ENCODE measurements at places on chromosomes 6 and 20.

DNA sequence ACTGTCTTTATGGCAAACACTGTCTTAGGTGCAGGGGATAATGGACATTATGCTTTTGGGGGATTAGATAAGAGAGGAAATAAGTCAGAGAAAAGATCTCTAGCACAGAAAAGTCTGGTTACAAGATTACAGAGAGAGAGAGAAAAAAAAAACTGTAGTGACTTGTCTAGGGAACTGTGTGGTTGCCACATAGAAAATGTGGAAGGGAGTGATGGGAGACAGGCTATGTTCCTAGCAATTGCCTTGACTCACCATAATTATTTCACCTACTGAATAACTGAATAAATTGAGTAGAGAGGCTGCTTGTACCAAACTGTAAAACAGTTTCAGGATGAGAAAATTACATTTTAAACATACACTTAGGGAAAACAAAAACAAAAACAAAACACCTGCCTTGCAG is 229.7 kb downstream of the LAMA2 start:
- no peak for DNase-seq

- no peak for DNase-seq
Observed at GRCh38 chr6:152338335-152339125, 298.6 kb downstream of the SYNE1 start.

- DNase-seq: no peak
Observed at GRCh38 chr20:9147547-9148024, 78.7 kb downstream of the PLCB4 start.

- no peak for DNase-seq
Observed at GRCh38 chr20:4064144-4064909, 49.0 kb upstream of the RNF24 start.

- DNase-seq: no peak
Observed at GRCh38 chr6:134535831-134536230, 217.9 kb upstream of the SGK1 start.

GRCh38 chr6:53461041-53461656 is 83.8 kb downstream of the GCLC start:
- no peak for DNase-seq

DNA sequence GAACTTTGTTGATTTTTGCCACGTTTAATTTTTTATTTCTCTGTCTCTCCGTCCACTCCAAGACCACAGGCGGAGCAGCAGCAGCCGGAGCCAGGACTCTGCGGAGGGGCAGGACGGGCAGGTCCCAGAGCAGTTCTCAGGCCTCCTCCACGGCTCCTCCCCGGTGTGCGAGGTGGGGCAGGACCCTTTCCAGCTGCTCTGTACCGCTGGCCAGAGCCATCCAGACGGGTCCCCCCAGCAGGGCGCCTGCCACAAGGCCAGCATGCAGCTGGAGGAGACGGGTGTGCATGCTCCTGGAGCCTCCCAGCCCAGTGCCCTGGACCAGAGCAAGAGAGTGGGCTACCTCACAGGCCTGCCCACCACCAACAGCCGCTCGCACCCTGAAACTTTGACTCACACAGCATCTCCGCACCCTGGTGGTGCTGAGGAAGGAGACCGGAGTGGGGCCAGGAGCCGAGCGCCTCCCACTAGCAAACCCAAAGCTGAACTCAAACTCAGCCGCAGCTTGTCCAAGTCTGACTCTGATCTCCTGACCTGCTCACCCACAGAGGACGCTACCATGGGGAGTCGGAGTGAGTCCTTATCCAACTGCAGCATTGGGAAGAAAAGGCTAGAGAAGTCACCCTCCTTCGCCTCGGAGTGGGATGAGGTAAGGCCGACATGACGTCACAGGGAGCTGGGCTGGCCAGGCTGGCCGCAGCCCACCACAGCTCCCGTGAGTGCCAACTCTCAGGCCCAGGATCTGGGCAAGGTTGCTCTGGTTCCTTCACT is 123.5 kb downstream of the TCP11 start:
- no peak for DNase-seq

GRCh38 chr20:4905613-4906012 is 95.7 kb downstream of the SLC23A2 start:
- no peak for DNase-seq

GRCh38 chr6:142276256-142276655 is 25.6 kb upstream of the ADGRG6 start:
- no peak for DNase-seq

- no peak for DNase-seq
Observed at GRCh38 chr20:90651-91050, 3.2 kb downstream of the DEFB125 start.

DNA sequence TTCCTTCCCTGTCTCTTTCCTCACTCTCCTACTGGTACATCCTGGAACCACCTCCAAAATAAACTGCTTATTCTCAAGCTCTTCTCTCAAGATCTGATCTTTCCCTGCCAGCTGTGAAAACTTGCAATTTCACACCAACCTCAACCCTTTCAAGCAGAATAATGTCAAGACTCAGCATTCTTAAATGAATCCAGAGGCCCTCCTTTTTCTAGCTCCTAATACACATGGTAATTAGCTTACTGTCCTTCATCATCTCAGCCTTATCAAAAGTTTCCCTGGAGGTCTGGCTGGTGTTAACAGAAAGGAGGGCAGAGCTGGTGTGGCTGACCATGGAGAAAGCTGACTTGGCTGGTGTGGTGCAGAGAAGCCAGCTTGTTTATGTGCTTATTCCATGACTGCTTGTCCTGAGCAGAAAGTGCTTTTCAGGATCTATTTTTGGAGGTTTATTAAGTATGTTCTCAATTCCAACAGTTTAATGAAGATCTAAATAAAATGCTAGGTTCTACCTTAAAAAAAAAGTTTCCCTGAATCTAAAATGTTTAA is 50.5 kb downstream of the CFAP61 start:
- DNase-seq: no peak

DNA sequence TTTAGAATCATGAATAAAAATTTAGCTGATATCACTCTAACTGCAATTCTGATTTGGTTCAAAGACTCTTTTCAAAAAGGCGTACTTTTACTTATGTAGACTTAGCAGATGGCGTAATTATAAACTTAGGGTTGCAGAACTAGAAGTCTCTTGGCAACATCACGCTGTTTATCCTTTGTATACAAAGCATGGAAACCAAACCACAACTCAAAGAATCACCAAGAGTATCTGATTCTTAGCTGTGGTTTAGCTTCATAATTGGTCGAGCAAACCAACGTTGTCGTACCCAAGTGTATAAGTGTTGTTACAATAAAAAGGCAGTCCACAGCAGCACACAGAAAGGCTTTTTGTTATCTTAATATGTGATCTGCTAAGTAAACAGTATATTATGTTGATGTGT is 18.2 kb downstream of the STMND1 start:
- no peak for DNase-seq

DNA sequence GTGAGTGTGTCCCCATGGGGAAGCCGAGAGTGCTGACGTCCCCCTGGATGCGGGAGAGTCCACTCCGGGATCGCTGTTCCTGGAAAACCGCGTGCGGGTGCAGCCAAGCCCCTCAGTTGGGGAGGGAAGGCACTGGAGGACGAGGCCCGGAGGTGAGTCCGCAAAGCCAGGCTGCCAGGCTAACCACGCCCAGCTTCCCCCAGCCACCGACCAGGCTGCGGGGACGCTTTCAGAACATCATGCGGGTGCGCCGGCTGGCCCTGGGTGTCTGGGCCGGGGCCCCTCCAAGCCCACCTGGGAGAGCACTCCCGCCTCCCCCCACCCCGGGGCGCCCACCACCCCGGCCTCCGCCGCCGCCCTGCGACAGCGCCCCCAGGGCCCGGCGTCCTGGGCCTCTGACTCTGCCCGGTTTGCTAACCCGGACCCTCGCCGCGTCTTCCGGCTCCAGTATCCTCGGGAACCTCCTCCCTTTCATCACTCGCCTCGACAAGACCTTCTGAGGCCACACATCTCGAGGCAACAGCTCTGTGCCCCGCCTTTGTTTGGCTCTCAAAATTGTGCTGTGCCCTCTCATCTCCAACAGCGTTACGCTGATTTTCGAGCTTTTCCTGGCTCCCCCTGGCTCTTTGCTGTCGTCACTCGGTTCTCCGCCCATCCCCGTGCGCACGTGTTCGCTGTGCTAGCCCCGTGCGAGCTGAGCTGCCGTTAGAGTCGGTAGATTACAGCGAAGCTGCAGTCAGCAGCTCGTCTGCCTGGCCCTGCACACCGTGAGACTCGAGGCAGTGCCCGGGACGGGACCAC is 47.1 kb upstream of the ENTPD6 start:
- no peak for DNase-seq

- DNase-seq: no peak
Observed at GRCh38 chr6:116737004-116737403, 28.5 kb downstream of the FAM162B start.

GRCh38 chr6:99467509-99468106 is 42.5 kb upstream of the PNISR start:
- no peak for DNase-seq

DNA sequence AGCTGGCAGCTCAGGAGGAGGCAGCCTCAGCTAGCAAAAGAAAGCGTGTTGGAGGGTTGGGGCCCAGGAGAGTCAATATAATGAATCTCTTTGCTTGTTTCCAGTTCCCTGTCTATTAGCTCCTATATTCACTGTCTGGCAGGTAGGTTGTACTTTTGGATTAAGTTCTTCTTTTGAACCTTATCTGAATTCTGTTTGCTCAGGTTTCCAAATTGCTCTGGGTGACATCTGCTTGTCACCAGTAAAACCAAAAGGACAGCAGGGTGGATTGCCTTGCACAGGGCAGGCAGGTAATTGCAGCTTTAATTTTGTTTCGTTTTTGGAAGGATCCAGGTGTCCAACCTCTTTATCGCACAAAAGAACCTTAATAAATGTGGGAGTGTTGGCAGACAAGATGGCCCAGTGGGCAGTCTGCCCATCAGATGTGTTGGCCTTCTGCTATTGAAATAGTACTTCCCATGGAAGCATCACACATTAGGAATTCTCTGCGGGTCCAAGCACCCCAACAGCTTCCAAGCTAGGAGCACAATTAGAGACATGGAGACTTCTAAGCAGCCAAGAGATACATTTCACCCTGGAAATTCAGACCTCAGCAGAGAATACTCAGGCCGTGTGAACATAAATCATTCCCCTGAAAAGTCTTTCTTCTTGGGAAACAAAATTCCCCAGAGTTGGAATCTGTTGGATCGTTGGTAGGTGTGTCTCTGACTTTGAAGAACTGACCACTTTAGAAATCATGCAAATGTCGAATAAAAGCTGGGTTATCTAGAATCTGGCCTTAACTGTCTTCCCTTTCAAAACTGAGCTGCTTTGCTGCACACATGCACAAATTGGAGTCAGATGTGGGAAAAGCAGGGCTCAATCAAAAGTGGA is 286.9 kb upstream of the BMP2 start:
- no peak for DNase-seq

GRCh38 chr20:23146857-23147637 is 60.9 kb upstream of the CD93 start:
- no peak for DNase-seq

DNA sequence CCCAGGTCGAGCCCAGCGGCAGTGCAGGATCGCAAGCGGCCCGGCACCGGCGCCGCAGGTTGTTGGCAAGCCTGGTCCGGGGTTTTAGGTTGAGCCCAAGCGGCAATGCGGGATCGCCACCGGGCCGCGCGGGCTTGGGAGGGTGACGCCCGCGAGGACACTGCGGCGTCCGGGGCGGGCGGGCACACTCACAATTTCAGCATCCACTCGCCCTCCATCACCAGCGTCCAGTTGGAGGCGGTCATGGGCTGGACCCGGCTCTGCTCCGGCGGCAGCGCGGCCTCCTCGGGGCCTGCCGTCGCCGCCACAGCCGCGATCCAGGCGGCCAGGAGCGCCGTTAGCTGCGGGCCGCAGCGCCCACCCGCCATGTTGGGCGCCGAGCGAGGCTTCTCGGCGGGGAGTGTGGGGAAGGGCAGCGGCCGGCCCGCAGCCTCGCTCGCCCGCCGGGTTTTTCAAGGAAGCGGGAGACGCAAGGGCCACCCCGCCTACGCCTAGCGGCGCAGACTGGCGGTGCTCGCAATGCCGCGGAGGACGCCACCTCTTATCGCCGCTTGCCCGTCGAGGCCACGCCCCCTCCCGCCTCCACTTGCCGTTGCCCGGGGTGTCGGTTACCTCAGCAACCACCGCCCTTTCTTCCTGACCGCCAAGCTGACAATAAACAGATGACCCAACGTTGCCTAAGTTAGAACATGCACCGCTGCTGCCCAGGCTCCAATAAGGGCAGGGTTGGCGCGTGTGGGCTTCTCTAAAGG is at the start of gene TMX4:
Gene TMX4, minus strand, starts transcription at position 516 of the 752 bp plus-strand sequence. Its CDS starts 148 bp downstream, at position 368.
- DNase-seq: peak; percentile 86

- DNase-seq: no peak
Observed at GRCh38 chr6:37695273-37695672, 2.4 kb downstream of the MDGA1 start.

DNA sequence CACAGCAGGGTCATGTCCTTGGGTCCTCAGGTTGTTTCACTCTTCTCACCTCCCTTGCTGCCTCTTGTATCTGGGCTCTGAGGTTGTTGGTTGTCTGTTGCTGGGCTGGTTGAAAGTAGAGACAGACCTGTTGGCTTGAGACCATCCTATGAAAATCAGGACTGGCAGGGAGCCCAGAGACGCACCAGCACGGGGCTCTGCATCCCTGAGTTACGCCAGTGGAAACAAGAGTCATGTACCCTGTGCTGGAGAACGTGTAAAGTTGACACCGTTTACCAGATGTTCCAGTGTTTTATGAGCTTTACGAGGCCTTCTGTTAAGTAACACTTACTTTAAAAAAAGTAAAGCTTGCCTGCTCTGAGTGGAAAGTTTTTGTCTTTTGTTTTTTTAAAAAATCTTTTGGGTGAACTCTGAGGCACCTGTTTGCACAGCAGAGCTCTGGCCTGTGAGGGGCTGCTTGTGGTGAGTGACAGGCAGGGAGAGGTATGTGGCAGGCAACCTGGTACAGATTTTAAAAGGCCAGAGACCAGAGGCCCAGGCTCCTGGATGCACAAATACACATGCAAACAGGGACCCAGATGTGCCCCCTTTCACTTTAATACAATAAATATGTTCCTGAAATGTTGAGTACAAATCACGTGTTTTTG is 260.0 kb upstream of the SUPT3H start:
- DNase-seq: no peak

DNA sequence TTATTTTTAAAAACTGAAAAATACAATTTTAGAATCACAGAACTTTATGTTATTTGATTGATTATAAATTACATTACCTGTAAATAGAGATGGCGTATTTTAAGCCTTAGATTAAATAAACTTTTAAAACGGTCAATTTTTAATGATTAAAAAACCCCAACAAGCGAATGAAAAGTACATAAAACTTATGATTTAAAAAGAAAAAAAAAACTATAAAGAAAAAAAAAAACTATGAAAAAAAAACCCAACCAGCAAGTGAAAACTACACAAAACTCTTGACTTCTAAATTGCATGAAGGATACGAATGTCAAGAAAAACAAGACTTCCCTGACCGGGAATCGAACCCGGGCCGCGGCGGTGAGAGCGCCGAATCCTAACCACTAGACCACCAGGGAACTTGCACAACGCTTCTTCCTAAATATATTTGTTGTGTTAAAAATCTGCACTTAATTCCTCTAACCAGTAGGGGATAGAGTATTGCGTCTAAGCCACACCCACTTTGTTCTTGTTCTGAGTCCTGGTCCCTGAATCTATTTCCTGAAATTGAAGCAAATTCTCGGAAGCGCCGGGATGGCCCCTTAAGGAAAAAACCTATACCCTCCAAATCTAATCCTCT is 10.7 kb upstream of the NCOA7 start:
- DNase-seq: no peak
